ENCODE measurements at places on chromosomes 3 and 15.

DNA sequence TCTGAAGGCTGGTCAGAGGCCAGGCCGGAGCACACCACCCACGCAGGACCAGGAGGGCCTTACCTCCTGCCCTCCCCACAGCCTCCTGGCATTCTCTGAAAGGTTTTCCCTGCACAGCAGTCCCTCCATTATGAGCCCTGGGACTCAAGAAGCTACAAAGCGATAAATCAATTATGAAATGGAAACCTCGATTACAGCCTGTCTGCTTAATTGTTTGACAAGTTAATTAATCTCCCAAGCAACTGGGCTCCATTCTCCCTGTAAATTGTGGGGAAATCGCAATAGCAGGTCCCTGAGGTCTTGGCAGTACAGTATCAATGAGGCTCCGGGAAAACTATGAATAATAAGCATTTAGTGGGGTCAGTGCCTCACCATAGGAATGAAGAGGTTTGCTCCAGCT is 683.5 kb downstream of the NTRK3 start:
- no peak for DNase-seq

DNA sequence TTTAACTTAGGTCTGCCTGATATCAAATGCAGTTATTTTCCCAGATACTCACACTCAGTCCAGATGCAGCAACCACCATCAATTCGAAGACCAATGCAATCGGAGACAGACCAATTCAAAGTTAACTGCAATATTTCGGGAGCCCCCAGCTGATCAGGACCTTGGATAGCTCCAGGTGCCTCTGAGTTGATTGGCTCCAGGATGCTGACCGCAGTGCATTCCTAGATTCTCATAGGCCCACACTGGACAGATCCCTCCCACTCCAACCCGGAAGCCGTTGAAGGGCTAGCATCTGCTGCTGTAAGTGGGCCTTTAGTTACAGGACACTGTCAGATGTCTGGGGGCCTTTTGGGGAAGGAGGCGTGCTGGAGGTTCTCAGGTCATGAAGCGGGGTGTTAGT is 89.5 kb upstream of the ATP2B2 start:
- peak; percentile 31 for DNase-seq

DNA sequence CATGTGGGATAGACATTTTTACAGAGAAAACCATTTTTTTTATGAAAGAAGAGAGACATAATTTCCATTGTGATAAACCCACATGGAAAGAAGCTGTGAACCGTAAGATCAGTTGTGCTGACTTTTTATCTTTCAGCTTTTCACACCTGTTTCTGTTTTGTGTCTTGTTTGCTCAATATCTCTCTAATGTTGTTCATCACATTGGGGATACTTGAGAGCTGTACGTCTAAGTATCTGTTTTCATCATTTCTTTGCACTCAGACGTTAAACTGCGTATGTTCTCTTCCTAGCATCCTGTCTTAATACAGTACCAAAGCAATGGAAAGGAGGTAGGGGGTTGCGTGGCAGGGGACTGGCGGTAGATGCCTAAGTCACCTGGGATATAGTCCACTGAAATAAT is 449.0 kb downstream of the NAALADL2 start:
- no peak for DNase-seq

DNA sequence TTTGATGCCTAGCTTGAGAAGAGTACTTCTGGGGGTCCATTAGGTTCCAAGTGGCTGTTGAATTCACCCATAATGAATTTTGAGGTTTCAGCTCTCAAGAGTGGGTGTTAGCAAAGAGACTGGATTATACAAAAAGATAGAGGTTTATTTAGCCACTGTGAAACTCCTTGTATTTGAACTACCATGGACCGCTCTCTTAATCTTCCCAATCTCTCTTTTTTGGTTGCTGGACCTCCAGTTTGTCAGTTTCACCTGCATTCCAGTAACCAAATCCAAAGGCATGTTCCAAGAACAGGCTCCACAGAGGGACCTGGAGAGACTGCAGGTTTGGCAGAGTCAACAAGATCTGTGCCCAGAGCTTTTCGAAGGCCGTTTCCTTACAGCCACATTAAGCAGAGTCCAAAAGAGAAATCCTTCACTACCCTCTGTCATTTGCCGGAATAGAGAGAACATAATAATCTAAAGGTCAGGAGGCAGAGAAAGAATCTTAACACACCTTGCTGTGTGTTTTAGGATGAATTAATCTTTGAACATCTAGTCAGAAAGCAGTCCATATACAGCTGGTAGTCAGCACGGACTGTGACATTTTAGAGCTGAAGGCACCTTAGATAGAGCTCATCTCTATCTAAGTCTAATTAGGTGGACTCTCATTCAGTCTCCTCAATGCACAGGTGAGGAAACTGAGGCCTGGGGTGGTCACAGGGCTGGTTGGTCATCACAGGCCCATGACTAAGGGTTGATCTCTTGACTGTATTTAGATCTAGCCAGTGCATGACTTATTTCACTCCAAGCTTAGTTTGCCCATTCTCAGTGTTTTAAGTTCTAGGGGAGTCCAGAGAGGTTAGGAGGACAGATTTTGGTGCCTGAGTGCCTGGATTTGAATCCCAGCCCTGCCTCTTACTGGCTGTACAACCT is 1.3 kb downstream of the ABHD2 start:
- no peak for DNase-seq

DNA sequence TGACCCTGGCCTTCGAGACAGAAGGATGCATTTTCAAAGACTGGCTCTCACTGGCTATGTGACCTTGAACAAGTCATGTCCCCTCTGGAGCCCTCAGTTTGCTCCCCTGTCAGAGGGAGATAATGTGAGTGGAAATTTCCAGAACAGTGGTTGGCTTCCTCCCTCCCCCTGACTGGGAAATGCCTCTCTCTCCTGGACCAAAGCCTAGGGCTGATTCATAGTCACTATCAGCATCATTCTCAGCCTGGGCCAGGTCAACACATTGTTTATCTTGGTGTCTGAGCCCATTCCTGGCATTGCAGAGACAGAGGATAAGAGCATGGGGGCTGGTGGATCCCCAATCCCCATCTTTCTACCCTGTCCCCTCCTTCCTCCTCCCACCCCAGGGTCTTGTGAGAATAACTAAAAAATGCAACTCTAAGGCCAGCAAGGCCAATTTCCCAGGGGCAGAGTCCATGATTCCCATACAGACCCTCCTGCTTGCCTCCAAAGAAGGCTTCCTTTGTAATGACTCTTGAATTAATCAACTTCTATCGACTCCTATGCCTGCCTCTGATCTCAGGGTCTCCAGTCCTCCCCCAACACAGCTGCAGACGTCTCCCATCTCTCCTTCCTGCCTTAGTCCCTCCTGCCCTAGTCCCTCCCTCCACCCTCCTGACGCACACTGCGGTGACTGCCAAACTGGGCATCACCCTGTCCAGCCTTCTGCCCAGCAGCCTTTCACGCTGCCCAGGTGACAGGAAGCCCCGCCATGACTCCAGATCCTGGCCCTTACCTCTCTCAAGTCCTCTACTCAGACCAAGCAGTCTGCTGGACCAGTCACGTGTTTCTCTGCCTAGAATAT is 35.4 kb upstream of the CORO2B start:
- DNase-seq, result no peak

GRCh38 chr15:62021991-62022600 is 38.2 kb downstream of the VPS13C start:
- no peak for DNase-seq

DNA sequence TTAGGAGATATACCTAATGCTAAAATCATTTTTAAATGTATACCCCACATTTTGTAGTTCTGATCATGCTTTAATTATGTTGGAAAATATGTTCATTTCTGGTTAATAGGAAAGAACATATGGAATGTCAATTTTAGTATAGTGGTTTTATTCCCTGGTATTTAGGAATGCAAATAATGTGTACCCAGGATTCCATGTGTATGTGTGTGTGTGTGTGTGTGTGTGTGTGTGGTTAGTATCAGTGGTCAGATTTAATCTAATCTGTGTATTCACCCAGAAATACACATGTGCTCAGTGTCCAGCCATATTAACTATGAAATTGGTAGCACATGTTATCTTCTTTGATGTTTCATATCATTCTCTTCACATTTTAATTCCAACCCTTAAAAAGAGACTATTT is 233.5 kb upstream of the DCBLD2 start:
- DNase-seq, result no peak

DNA sequence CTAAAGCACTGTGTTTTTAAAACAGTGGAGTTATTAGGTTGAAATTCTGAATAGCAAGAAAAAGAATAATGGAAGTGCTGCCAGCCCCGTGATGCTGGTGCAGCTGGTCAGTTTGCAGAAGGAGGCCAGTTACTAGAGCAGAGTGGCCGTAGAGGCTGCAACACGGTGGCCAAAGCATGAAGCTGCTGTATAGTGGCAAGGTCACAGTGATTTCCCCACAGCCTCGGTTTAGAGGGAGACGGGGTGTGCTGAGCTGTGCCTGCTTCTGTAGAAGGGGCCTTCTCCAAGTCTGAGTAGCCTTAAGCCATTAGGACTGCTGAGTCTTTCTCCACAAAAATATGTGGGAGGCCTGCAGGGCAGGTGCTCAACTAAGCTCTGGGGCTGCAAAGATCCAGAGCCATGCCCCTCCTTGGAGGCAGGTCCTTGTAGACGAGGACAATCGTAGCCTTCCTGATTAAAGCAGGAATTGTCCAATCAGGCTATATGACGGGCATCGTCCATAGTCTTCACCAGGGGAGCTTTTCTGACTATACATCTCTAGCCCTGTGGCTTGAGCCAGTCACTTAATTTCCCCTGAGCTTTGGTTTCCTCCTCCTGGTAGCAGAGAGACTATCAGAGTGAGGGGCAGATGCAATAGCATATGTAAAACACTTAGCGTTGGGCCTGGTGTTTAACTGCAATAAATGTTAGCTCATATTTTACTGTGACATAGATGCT is 151.6 kb downstream of the PGPEP1L start:
- DNase-seq, result no peak

DNA sequence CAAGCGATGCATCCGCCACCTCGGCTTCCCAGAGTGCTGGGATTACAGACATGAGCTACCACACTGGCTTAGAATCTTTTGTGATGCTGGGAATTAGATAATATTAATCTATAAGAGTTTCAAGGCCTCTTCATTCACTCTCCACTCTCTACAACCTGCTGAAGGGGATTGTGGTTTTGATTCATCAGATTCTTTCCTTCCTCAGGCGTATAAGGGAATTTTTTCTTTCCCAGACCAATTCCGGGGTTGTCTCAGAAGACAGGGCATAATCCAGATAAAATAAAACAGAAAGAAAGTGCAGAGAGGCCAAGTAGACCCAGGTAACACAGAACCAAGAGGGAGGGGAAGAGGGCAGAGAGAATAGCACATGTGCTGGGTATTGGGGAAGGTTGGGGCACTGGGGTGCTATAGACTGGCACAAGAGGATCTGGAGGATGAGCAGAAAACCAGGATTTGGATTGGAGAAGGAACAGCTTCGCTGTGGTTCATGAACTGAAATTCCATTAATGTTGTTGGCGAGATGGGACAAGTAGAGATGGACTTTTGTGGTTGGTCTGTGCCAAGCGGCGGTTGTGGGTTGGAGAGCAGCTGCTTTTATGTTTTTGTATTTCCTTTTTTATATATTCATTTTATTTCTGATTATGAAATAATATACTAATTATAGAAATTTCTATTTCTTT is 12.8 kb downstream of the ARL6IP5 start:
- DNase-seq, result no peak

GRCh38 chr3:89098964-89099585 is 8.3 kb upstream of the EPHA3 start:
- DNase-seq, result no peak

DNA sequence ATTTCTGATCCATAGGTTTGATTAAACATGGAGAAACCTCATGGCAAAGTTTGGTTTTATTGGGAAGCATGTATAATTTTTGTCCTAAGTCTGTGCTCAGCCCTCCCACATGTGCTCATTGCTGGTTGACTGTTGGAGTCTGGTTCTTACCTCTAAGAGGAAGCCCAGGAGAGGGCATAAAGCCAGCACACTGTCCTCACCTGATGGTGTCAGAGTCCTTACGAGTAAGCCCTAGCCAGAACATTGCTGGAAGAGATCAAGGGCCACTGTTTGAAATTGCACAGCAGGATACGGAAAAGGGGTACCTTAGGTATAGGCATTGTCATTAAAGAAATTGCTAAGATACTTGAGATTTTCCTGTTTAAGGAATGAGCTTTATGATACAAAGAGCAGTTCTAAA is 21.3 kb downstream of the MLH1 start:
- no peak for DNase-seq
